ENCODE measurements at places on chromosomes 7 and 10. TPM values are rescaled to one million over a fixed set of nuclear protein-coding genes. Genes with fewer than 3 reads are reported as not detected.

ITGB8 gene
- total RNA-seq = not detected

CC2D2B gene
- not detected for total RNA-seq

PDE1C gene
- not detected for total RNA-seq

MEOX2 gene
- not detected for total RNA-seq

ZNF680 gene
- total RNA-seq = 13.1 TPM

LIPJ gene
- not detected for total RNA-seq

Data from activated naive CD4-positive, alpha-beta T cell treated with anti-CD3 and anti-CD28 coated beads, Interleukin-2, amount 10 ng/mL, durations not matched to agents 5 hours and 36 hours (primary cell).